Non-pigmented ciliary epithelial cell (primary cell): ENCODE measurements at places on chromosomes 3 and 15.

DNA sequence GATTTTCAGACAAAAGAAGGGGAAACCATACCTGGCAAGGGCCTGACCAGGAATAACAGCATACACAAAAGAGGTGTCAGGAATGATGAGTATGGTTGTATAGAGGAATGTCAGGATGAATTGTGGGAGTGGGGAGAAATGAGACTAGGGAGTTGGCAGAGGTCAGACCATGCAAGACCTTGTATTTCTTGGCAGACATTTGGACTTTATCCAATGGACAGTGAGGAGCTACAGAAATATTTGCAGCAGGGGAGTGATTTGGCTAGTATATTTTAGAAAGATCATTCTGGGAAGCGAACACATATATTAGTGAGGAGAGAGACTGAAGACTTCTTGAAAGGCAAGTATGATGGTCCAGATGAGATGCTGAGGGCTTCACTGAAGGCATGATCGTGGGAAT, 25.4 kb upstream of the ALPK3 start:
- no peak for DNase-seq

GRCh38 chr3:196120291-196120951, 38.5 kb upstream of the TFRC start:
- no peak for DNase-seq

GRCh38 chr3:180802837-180803236, 109.6 kb upstream of the FXR1 start:
- no peak for DNase-seq

DNA sequence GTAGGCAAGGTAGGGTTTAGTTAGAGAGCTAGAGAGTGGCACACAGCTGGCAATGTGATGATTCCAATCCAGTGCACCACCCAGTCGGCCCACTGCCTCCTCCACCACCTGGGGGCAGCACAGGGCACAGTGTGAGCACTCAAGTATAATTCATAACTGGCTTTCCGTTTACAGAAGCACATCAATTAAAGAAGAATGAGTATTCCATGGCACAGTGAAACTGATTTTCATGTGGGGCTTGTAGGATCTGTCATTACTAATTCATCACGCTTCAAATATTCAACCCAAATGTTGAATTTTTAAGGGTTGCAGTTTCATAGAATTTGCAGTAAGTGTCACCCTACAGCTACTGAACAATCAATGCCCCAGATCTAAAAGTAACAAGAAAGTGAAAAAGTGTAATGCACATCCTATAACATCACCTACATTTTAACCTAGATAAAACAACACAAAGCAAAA, 149.9 kb downstream of the IGSF11 start:
- peak; percentile 19 for DNase-seq

GRCh38 chr3:30720586-30721313, 114.3 kb downstream of the TGFBR2 start:
- DNase-seq = peak; percentile 60

GRCh38 chr3:53328746-53329145, 18.6 kb downstream of the DCP1A start:
- DNase-seq = no peak

DNA sequence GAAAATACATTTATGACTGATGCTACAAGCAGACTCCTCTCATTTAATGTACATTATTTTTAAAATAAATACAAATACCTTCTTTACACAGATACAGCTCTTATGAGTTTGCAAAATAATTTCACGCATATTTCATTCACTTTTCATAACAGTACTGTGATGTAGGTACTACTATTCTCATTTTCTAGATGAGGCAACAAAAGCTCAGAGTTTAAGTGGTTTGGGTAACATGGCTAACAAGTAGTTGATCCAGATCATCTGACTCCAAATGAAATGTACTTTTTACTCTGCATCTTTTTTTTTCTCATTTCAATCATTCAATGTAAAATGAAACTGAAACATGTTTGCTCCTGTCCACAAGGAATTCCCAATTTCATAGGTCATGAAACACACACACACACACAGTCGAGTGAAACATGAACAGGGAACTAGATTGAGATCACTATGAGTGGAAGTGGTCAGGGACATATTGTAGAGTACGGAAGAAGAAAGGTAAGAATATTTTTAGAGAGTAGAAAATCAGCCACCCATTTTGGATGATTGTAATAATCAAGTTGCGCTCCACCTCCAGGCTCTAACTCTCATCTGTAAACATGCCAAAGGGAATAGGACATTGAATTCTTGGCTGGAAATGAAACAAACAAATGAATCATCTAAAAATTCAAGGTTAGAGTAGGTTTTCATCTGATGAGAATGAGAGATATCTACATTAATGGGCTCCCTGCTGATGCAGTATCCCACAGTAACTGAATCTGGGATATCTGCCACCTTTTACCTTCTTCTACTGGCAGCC, 92.4 kb downstream of the CLDN1 start:
- peak; percentile 60 for DNase-seq
